ENCODE measurements at places on chromosomes 11 and 22. TPM values are rescaled to one million over a fixed set of nuclear protein-coding genes. Genes with fewer than 3 reads are reported as not detected.

The RIN1 gene
- total RNA-seq, result 32.5 TPM

The GPR83 gene
- not detected for total RNA-seq

The MYO7A gene
- total RNA-seq, result 0.12 TPM

The TCN2 gene
- total RNA-seq, result 3.4 TPM

The GPR152 gene
- total RNA-seq, result not detected

The AGBL2 gene
- total RNA-seq, result 0.66 TPM

The TIMP3 gene
- 31.6 TPM for total RNA-seq

The CRYAB gene
- 6.0 TPM for total RNA-seq

The INS gene
- total RNA-seq, result not detected

Measured in uterine smooth muscle cell (primary cell).